ENCODE measurements at places on chromosomes 13 and 19. TPM values are rescaled to one million over a fixed set of nuclear protein-coding genes. Genes with fewer than 3 reads are reported as not detected.

SGCG gene
- total RNA-seq = 157 TPM

TNNT1 gene
- 338 TPM for total RNA-seq

ITGBL1 gene
- 4.3 TPM for total RNA-seq

SERP2 gene
- total RNA-seq = 4.9 TPM

LILRA1 gene
- total RNA-seq = 0.51 TPM

TMIGD2 gene
- not detected for total RNA-seq

UNC13A gene
- 0.21 TPM for total RNA-seq

LRRC63 gene
- total RNA-seq = not detected

XRCC1 gene
- 10.5 TPM for total RNA-seq

LINGO3 gene
- total RNA-seq = 0.21 TPM

CAMSAP3 gene
- total RNA-seq = 7.0 TPM

CARM1 gene
- 43.9 TPM for total RNA-seq

TFDP1 gene
- 60.5 TPM for total RNA-seq

TDRD12 gene
- total RNA-seq = 0.41 TPM

PRX gene
- total RNA-seq = 32.0 TPM

PNMA8C gene
- total RNA-seq = 0.41 TPM

CYP2F1 gene
- 3.1 TPM for total RNA-seq

C19orf67 gene
- total RNA-seq = not detected

FPR3 gene
- total RNA-seq = 1.4 TPM

LIM2 gene
- total RNA-seq = not detected

OVOL3 gene
- not detected for total RNA-seq

BABAM1 gene
- 70.7 TPM for total RNA-seq

IGLON5 gene
- 0.10 TPM for total RNA-seq

IFNL1 gene
- total RNA-seq = not detected

ZNF682 gene
- 6.4 TPM for total RNA-seq

GGN gene
- not detected for total RNA-seq

ANKLE1 gene
- total RNA-seq = 0.62 TPM

IL4I1 gene
- not detected for total RNA-seq

C1QTNF9 gene
- 3.8 TPM for total RNA-seq

LPAR2 gene
- 3.3 TPM for total RNA-seq

TNFSF13B gene
- total RNA-seq = 1.8 TPM

SRRM5 gene
- total RNA-seq = not detected

THSD8 gene
- not detected for total RNA-seq

NCAN gene
- total RNA-seq = under 0.01 TPM

TYROBP gene
- total RNA-seq = 3.6 TPM

CEACAM4 gene
- not detected for total RNA-seq

TIMM13 gene
- 47.2 TPM for total RNA-seq

AZU1 gene
- 2.5 TPM for total RNA-seq

PSG1 gene
- total RNA-seq = not detected

CFD gene
- 5.8 TPM for total RNA-seq

ZFP28 gene
- 19.9 TPM for total RNA-seq

LRRC8E gene
- 3.8 TPM for total RNA-seq

C19orf81 gene
- not detected for total RNA-seq

PLVAP gene
- 39.2 TPM for total RNA-seq

PLIN4 gene
- 38.0 TPM for total RNA-seq

EPS8L1 gene
- total RNA-seq = 76.8 TPM

DNAAF3 gene
- 0.51 TPM for total RNA-seq

CD70 gene
- total RNA-seq = not detected

SULT2A1 gene
- not detected for total RNA-seq
